ENCODE measurements at places on chromosomes 7 and 10.

GRCh38 chr7:4797858-4798705, 22.7 kb downstream of the AP5Z1 start:
- DNase-seq, result no peak

DNA sequence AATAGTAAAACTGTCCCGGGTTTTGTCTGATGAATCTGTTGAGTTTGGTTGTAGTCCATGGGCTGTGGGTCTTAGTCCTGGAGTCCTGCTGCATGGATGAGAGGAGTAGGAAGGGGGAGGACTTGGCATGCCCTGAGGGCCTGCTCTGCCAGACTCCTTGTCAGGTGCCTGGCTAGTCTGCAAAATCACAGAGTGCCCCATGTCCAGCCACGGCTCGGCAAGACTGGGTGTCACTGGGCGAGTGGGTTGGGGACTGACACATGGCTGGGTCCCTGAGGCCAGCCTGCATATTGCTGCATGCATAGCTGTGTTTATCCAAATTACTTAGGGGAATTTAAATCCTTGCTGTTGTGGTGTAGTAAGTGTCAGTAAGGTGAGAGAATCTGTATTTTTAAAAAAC, 9.7 kb downstream of the MINDY4 start:
- no peak for DNase-seq

DNA sequence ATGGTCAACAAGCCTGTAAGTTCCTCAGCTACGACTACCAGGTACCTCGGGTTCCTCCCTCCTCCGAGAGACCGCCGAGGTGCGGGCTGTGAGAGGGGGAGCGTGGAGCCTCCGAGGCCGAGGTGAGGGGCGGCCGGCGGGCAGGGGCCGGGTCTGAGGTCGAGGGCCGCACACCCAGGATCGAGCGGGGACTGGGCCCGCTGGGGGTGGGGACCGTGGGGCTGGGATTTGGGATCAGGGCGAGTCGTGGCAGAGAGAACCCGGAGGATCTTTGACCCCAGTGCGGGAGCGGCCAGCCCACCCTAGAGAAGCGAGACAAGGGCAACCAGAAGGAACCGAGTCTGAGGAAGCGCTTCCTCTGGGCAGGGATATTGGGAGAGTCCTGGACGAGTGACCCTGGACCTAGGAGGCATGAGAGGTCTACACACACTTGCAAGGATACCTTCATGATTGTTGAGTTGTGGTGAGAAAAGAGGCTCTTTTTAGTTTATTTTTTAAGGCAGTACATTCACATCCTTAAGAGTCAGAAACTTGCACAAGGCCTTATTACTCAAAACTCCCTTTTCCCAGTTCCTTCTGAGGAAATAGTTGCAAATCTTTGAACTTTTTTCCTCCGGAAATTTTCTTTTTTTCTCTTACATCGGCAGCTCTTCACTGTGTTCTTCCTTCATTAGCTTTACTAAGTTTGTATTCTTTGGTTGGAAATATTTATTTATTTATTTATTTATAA, 395 bp downstream of the ZNF487 start:
- DNase-seq, result no peak

DNA sequence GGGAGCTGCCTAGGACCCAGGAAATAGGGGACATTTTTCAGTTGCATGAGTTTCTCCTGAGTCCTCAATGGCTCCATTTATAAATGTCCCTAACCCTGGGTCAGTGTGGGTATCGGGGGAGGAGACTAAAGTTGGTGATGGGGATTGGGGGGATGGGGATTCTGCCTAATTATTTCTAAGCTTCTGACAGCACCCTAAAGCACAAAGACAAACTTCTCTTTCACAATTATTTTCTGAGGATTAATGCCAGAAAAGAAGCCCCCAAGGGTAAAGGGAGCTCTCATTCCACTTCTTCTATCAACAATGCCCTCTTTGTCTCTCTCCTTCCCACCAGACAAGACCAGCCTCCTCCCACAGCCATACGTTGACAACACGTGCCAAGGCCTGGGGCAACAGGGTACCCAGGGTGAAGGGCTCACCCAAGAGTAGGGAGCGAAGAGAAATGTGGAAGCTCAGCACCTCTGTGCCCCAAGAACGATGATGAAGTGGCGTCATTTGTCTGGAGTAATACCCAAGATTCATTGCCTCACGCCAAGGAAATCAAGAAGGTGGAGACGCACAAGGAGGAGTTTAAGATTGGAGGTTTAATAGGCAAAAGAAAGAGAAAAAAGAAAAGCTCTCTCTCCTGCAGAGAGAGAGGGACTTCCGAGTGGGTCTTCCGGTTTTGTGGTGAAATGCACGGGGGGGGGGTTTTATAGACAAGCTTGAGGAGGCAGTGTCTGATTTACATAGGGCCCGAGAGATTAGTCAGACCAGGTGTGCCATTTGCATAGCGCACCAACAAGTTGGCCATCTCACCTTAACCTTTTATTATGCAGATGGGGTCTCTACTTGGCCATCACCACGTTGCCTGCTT, 14.4 kb upstream of the GJC3 start:
- no peak for DNase-seq

GRCh38 chr7:91946549-91946948, 5.9 kb downstream of the AKAP9 start:
- no peak for DNase-seq

DNA sequence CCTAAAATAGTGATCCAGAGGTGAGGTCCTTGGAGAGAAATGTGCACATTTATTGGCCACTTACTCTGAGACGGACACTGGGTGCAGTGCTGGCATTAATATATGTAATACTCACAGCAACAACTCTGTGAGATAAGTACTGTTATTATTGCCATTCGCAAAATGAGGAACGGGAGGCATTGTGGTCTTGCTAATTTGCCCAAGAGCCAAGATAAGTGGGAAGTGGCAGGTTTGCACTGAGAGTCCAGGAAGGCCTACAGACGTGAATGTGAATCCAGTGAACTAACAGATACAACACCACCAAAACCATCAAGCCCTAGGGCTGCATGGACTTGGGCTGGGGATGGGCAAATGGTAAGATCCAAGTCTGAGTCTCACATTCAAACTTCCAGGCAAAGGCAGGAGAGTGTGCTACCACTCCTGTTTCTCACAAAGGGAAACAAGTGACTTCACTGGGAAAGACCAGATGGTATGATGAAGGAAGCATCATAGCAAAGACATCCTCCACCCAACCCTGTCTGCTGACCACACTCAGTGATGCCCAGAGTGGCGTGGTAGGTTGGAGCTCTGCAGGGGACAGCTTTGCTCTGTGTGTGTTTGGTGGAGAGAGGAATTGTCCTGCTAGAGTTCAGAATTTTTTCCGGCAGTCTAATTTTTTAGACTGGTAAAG, 19.2 kb downstream of the TMEM273 start:
- DNase-seq, result no peak

- DNase-seq, result no peak
Observed at GRCh38 chr7:132343199-132343598, 233.1 kb downstream of the PLXNA4 start.

DNA sequence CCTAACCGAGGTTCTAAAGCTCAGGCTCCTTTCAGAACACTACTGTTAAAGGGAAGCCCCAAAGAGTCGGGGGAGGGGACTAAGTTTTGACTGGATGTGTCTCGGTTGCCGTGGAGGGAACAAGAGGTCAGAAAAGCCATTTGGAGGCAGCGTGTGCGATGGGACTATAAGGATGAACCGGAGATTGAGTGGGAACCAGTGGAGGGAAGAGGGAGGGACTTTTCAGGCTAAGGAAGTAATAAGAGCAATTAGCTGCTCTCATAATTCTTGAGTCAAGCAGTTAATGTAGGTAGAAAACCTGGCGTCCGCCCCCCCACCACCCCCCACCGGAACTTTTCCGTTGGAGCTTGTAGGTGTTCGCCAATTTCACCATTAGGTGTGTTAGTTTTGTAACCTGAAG, 491 bp upstream of the AKAP9 start:
- DNase-seq, result no peak

DNA sequence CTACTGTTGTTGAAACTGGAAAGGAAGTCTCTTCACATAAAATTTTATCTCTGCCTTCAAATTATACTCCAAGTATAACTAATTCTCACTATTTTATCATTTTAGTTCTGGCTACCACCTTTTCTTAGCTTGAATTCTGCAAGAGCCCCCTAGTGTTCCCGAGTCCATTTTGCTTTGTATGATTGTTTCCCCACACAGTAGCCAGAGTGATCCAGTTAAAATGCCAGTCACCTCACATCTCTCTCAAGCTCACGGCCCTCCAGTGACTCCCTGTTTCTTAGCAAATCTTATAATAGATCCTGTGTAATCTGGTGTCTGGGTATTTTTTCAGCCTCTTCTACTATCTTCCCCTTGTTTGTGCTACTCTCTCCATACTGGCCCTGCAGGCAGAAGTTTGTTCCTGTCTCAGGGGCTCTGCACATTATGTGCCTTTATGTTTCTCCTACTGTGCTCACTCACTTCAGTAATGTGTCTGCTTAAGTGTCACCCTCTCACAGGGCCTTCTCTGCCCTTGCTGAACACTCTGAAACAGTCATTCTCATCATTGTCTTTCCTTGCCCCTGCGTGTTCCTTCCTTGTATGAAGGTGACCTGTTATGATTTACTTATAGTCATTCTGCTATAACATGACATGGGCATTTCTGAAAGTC, 8.9 kb downstream of the WAC start:
- no peak for DNase-seq

DNA sequence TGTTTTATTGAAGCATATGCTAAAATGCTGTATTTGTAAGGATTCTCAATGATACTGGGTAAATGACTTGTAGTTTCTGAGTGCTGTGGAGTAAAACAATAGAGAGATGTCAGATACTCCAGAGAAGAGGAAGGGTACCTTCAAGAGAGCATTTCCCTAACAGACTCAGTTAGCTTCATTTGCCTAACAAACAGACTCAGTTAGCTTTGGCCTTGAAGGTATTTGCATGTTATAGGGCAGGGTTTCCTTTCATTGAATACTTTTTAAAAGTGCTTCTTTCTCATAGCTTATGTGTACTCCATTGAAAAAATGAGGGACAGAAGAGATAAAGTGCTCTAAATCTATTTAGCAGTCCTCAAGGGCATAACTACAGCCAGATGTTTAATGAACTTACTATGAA, 101.8 kb downstream of the CHN2 start:
- DNase-seq, result no peak

DNA sequence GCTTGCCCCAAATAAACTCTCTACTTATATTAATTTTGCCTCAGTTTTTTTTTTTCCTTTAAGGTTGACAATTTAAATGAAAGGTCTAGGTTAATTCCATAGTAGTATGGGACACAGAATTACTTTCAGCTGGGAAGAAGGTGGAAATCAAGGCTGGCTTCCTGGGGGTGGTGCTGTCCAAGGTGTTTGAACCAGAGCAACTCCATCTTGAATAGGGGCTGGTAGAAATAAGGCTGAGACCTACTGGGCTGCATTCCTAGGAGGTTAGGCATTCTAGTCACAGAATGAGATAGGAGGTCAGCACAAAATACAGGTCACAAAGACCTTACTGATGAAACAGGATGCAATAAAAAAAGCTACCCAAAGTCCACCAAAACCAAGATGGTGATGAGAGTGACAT, 1190.8 kb upstream of the AUTS2 start:
- DNase-seq, result no peak

DNA sequence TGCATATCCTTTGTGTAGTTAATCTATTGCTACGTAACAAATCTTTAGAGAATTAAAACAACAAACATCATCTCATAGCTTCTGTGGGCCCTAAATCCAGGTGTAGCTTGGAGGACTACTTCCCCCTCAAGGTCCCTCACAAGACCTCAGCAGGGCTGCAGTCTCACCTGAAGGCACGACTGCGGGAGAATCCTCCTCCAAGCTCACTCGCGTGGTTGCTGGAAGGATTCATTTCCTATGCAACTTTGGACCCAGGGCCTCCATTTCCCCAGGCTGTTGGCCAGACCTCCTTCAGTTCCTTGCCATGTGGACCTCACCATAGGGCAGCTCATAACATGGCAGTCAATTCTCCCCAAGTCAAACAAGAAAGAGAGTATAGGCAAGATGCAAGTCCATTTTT, 140.4 kb downstream of the OAT start:
- DNase-seq, result no peak

All from NCI-H524 treated with DMSO at 0.1 percent for 48 hours (cell line).